ENCODE measurements at places on chromosomes 11 and 22.

DNA sequence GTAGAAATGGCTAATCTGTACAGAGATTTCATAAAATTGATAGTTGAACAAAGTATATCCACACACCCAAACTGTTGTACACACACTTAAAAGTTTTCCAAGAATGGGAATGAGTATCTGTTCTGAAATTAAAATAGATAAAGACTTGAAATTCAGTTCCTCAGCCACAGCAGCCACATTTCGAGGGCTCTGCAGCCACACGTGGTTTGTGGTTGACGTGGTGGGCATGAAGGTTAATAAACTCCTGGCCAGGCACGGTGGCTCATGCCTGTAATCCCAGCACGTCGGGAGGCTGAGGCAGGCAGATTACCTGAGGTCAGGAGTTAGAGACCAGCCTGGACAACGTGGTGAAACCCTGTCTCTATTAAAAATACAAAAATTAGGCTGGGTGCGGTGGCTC lies 24.0 kb downstream of the TPST2 start:
- no peak for DNase-seq

GRCh38 chr11:43197379-43197778 lies 114.4 kb upstream of the API5 start:
- no peak for DNase-seq

DNA sequence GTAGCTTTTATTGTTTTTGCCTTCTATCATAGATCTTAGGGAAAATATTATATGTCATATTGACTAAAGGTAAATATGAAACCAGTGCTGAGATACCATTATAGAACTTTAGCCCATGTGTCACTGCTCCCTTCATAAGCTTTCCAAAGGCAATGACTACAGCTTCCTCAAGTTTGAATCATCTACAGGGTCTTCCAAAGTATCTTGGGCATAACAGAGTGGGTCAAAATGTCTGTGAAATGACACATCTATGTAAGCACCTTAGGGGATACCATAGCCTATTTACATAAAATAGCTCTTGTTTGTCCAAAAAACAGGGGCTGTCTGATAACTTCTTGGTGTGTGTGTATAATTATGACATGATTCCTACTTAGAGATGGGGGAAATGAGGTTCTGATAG lies 52.5 kb downstream of the RELT start:
- DNase-seq = no peak

- no peak for DNase-seq
Observed at GRCh38 chr22:49740242-49740641, 87.4 kb downstream of the BRD1 start.

- no peak for DNase-seq
Observed at GRCh38 chr11:33620423-33621171, 80.0 kb downstream of the C11orf91 start.

- DNase-seq = no peak
Observed at GRCh38 chr11:342328-342727, 21.7 kb upstream of the IFITM3 start.

GRCh38 chr11:85847436-85847835 lies 7.7 kb upstream of the CCDC83 start:
- DNase-seq = no peak

- DNase-seq = no peak
Observed at GRCh38 chr22:37383341-37383740, 43.9 kb downstream of the ELFN2 start.

GRCh38 chr11:69930081-69931059 lies 111.2 kb upstream of the FGF3 start:
- no peak for DNase-seq

GRCh38 chr11:130527636-130528297 lies 79.3 kb downstream of the ADAMTS15 start:
- DNase-seq = no peak

DNA sequence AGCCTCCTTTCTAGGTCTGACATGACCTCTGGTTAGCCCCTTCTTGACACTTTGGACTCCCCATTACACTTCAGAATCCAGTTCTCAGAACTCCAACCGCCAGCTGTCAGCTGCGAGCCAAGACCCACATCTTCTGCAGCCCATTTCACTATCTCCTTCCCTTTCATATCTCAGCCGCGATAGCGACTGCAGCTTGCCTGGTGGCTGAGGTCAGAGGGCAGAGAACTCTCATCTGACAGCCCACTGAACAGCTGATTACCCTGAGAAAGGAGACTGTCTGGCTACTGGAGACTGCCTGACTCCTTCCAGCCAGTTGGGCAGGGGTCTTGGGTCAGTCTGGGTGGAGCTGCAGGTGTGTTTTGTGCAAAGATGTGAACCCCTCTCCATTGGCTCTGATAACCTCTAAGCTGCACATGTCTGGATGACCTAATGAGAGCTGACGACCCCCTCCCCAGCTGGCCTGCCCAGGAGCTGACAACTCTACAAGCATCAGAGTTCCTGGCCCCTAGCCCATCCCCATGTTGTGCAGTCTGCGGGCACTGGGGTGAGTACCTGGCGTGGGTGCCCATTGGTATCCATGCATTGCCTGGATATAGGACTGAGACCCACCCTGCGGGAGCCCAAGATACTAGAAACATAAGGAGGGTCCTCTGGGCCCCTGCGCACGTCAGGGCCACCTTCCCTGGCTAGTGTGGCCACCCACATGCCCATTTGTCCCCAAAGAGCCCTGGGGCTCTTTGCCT lies 1.1 kb downstream of the CHRM1 start:
- no peak for DNase-seq

DNA sequence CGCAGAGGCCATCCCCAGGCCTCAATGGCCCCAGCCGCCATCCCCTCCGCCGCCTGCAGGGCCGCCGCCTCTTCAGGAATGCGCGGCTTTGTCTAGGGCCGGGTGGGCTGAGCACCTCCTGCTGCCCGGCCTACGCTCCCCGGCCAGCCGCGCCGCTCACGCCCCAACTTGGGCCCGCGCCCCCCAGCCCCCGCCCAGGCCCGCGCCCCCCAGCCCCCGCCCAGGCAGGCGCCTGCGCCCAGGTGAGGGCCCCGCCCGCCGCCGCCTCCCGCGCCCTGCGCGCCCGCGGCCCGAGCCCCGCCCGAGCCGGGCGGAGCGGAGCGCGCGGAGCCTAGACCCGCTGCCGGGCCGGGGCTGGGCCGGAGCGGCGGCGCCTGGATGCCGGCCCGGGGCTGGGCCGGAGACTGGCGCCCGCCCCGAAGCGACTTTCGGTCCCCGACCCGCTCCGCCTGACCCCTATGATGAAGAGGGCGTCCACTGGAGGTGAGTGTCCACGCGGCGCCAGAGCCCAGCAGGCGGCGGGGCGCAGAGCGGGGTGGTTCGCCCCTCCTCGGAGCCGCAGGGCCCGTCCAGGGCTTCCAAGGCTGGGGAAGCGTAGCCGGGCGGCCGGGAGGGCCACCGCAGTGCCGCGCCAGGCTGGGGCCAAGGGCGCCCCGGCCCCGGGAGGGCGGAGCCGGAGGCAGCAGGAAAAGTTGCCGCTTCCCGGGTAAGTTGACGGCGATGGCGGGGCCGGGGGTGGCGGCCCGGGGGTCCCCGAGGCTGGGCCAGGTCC lies 34.3 kb upstream of the PRODH start:
- DNase-seq = no peak

DNA sequence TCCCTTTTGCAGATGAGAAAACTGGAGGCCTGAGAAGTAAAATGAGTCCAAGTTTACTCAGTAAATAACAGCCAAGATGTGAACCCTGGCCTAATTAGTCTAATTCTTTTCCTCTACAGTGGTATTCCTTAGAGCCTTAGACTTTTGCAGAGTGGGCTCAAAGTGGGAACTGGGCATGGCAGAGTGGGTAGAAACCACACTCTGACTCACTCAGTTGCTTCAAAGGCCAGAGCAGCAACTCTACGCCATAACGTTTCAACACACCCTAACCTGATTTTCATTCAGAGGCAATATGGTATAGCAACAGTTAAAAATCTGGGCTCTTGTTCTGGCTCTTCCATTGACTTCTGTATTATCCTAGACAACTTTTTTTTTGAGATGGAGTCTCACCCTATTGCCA lies 2.8 kb downstream of the THRSP start:
- no peak for DNase-seq

- DNase-seq = no peak
Observed at GRCh38 chr22:28249402-28249801, 330.3 kb upstream of the PITPNB start.

GRCh38 chr22:17436382-17436980 lies 67.2 kb downstream of the CECR2 start:
- DNase-seq = no peak

DNA sequence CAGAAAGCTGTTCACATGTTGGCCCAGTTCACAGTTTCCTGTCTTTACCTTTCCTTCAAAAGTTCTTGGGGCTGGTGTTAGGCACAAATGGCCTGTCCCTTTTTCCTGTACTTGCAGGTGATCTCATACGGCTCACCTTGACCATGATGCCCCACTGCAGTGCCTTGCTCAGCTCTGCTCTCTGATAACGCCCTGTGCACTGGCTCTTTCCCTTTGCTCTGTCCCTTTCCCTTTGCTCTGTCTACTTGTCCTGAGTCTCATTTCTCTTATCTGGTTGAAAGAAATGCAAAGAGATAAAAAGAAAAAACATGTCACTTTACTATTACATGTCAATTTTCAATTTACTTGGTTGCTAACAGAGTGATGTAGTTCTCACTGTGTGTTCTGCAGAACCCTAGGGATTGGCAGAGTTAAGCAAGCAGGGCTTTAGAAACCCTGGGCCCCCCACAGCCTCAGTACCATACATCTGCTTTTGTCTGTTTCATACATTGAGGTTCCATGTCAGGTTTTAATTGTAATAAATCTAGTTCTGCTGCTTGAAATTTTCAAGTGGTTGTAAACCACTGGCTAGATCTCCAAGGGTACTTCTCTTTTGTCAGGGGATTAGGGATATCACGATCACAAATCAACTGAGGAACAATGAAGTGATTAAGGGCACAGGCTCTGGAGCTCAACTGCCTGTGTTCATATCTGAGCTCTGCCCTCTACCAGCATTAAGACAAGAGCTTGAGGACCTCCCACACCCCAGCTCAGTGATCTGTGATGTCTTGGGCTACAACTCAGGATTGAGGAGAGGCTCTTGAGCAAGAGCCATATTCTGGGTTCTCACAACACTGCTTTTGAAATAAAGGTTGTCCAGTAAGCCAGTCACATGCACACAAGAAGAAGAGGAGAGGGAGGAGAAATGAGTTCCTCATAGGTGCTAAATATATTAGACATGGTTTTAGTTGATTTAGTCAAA lies 16.3 kb upstream of the SORL1 start:
- no peak for DNase-seq

- no peak for DNase-seq
Observed at GRCh38 chr11:94968334-94968958, 4.9 kb downstream of the CWC15 start.

DNA sequence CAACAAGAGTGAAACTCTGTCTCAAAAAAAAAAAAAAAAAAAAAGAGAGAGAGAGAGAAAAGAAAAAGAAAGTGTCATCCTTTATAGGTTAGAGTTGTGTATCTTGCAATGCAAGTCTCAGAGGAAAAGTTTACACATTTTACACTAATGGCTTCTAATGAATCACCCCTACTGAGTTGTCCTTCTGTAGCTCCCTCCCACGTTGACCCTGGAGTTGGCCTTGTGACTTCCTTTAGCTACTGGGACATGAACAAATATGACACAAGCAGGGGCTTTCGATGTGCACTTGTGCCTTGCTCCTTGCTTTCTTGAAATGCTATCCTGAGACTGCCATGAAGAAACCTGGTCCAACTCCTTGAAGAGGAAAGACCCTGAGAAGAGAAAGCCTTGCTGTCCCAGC lies 2.4 kb upstream of the SMCO4 start:
- no peak for DNase-seq

DNA sequence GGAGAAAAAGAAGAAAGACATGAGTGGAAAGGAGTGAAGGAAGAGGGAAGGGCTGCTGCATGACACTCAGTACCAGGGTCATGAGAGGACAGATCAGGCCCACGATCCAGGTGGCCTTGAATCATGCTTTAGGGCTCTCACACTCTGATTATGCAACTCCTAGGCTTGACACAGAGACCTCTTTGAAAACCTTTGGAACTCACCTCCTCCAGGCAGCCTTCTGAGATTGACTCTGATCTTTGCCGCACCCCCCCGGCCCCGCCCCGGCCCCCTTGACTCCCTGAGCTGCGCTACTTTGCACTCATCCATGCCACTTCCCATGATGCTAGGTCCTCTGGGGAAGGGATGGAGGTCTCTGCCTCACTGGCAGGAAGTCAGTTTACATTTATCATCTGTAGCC lies 10.7 kb downstream of the PTPN5 start:
- no peak for DNase-seq

GRCh38 chr11:100640646-100641045 lies 46.4 kb upstream of the ARHGAP42 start:
- DNase-seq = no peak

DNA sequence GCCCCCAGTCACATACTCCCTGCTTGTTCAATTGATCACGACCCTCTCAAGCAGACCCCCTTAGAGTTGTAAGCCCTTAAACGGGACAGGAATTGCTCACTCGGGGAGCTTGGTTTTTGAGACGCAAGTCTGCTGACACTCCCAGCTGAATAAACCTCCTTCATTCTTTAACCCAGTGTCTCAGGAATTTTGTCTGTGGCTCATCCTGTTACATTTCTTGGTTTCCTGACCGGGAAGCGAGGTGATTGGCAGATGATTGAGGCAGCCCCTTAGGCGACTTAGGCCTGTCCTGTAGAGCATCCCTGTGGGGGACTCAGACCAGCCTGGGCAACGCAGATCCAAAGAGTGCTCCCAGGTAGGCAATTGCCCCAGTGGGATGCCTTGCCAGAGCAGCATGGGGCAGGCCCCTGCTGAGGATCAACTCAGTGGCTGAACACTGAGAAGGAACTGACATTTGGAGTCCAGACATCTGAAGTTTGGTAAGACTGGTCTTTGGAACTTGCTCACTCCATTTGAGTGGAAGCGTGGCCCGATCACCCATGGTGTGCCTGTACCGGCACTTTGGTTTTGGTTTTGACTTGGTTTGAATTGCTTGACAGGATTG lies 51.5 kb downstream of the NEU3 start:
- DNase-seq = no peak

GRCh38 chr11:64834723-64835615 lies 9.5 kb downstream of the CDC42BPG start:
- no peak for DNase-seq

DNA sequence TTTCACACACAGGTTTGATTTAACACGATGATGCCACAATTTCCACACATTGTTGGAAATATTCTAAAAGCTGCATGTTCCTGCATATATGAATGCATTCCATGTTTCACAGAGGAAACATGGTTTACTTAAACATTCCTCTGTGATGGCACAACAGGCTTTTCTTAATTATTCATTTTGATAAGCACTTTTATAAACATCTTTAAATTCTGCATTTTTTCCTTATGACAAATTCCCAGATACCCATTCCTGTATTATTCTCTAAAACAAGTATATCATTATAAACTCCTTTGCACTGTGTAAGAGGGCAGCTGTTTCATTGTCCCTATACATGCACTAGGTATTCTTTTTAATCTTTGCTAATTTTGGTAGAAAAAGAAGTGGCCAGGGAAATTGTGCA lies 532.3 kb downstream of the SOX6 start:
- DNase-seq = no peak

- DNase-seq = no peak
Observed at GRCh38 chr11:44493383-44493782, 72.1 kb upstream of the CD82 start.
